ENCODE measurements at places on chromosomes 3 and 15.

DNA sequence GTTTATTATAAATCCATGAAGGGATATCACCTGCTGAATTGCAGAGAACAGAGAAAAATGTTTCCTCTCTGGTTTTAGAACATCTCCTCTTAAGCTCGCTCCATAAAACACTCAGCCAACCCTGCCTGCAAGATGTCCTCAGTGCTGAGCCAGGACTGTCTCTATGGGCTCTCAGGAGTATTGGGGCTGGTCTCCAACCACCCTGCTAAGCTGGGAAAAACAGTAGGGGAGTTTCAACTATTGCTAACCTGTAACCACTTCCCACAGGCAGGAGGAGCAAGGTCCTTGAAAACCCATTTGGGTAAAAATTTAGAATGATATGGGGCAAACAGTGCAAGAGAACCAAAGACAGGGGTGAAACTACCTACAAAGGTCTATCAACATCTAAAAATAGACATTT is 34.3 kb downstream of the MYO1E start:
- DNase-seq = no peak

GRCh38 chr3:52857864-52858263 is 23.0 kb upstream of the MUSTN1 start:
- no peak for DNase-seq

- DNase-seq = no peak
Measured at GRCh38 chr3:59444294-59444671, 394.5 kb upstream of the CFAP20DC start.

DNA sequence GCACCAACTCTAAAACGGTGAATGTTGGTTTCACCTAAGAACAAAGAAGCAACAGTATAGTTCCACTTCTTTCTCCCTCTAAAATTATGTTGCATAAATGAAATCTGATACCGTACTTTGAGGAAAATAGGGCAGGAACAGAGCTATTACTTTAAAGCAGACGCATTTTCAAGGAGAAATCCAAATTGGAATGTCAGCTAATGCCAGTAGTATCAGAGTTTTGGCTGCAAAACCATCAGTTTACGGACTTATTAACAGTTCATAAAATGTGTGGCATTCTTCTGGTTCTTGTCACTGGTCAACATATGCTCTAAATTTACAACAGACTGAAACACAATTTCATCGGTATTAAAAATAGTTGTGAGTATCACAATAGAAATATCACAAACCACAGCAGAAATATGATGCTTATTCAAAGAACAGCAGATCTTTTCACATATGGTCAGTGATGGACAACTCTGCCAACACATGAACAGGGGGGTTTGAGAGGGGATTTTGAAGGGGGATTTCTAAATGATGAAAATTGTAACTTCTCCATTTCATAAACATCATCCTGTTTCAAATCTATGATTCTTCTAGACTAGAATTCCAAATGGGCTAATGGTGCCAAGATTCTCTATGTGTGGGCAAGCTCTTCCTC is 38.7 kb upstream of the ROBO2 start:
- no peak for DNase-seq

DNA sequence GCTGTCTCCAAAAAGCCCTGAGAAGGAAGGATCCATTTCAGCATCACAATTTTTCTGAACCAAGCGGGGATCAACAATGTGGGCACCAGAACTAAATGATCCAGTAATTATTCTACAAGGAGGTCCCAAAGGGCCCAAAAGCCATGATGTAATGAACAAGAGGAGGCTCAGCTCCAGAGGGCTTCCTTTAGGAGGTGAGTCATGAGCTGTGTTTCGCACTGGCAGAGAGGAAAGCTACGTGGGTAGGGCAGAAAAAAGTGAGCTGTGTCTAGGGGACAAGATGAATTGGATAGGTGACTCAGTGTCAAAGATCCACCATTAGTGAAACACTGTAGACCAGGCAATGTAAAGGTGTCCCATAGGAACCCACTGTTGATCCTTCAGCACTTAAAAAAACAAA is 113.4 kb downstream of the RORA start:
- no peak for DNase-seq

DNA sequence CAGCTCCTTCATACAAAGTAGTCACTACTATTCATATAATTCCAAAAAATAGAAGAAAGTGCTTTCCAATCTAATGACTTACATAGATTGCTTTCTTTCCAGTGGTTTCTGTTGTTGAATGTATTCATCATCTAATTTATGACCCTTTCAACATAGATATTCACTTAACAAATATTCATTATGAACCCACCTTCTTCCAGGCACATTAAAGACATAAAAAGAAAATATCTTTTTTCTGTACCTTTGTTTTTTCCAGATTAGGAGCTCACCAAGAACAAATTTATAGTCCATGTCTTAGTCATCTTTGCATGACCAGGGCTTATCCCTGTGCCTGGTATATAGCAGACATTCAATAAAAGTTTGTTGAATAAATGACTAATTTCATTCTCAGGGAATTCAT is 32.4 kb upstream of the PDZRN3 start:
- DNase-seq = no peak

DNA sequence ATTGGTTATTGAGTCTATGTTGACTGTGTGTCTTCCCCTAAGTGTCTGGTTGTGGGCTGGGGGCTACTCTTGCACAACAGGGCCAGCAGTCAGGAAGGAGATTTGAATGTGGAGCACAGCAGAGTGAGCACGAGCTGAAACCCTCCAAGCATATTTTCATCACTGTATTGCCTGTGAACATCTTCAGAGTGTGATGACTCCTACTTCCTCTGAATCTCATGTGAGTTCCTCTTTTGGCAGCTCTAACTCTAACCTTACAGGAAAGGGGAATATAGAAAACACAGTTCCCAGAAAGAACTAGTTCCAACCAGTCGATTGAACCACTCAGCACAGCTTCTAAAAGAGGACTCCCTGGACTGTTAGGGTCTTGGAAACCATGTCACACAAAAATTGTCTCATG is 211.6 kb downstream of the RAP2B start:
- DNase-seq = peak; percentile 37

- no peak for DNase-seq
Measured at GRCh38 chr3:169618894-169619792, 44.4 kb downstream of the MECOM start.

DNA sequence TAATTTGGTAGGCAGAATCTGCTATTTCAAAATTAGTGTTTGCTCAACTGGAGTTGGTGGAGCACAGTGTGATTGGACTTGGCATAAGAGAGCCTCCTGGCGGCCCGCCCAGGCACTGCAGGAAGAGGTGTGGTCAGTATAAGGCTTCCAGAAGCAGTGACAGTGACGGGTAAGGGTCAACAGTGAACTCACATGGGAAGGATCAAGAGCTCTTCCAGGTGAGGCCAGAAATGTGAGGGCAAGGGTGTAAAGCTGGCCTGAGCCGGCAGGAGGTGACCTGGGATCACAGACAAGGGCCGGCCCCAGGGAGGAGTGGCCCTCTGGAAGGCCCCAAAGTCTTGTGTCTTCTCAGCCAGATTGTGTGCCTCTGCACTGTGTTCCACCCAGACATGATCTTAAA is 93.2 kb upstream of the RNF7 start:
- DNase-seq = peak; percentile 43

DNA sequence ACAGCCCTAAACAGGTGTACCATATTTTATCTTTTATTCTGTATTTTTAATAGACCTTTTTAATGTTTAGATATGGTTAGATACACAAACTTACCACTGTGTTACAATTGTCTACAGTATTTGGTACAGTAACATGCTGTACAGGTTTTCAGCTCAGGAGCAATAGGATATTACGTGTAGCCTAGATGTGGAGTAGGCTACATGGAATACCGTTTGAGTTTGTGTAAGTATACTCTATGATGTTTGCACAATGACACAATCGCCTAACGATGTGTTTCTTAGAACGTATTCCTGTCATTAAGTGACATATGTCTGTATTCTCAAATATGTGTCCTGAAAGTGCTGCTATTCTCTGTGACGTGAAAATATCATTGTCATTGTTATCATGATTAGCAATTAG is 62.6 kb downstream of the MFSD1 start:
- no peak for DNase-seq

DNA sequence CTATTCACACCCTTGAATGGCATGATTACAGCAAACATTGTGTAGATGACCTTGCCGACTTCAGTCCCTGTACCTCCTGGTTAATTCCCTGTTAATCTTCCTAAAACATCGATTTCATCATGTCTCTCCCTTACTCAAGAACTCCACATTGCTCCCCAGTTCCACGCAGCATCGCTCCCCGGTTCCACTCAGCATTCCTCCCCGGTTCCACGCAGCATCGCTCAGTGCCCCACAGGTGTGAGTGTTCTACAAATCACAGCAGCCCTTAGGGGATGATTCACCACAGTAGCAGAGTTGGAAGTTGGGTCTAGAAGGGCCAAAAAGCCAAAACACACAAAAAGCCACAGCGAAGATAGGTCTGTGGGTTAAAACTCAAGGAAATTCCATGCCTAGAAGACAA is 8.6 kb upstream of the TNK2 start:
- DNase-seq = no peak

GRCh38 chr3:107524326-107524840 is 1.6 kb downstream of the BBX start:
- DNase-seq = peak; percentile 14

- no peak for DNase-seq
Measured at GRCh38 chr3:172596394-172596706, 73.1 kb upstream of the TNFSF10 start.

- DNase-seq = no peak
Measured at GRCh38 chr3:163175970-163176369, 1679.4 kb downstream of the OTOL1 start.

- DNase-seq = no peak
Measured at GRCh38 chr3:155335724-155336354, 42.4 kb upstream of the STRIT1 start.

All from Ammon's horn (tissue), 1 donor.